ELR (cell line): ENCODE measurements at places on chromosomes 7 and 10.
A peak's percentile ranks its signal among the peaks of the same experiment; 100 is the strongest.

DNA sequence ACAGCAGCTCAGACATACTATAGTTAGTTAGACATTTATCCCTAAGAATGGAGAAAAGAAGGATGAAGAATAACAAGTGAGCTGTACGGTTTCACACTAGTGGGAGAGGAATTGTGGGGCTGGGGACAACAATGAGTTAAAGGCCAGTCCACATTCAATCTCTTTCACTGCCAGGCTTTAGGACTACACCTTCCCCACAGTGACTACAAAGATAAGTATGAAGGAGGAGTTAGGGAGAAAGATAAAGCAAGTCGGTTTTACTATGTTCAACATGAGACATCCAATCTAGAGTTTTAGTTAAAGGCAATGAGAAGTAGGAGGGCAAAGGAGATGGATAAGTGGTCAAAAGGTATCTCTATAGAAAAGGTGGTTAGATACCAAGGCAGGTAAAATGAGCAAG is 16.3 kb downstream of the ARHGAP12 start:
- DNase-seq, result peak; percentile 46

GRCh38 chr10:35336921-35337823 is 863 bp downstream of the CCNY start:
- DNase-seq, result peak; percentile 62

GRCh38 chr10:112817981-112818777 is 131.9 kb upstream of the TCF7L2 start:
- DNase-seq, result no peak

- DNase-seq, result peak; percentile 50
Observed at GRCh38 chr10:70381471-70382421, 679 bp downstream of the LRRC20 start.

DNA sequence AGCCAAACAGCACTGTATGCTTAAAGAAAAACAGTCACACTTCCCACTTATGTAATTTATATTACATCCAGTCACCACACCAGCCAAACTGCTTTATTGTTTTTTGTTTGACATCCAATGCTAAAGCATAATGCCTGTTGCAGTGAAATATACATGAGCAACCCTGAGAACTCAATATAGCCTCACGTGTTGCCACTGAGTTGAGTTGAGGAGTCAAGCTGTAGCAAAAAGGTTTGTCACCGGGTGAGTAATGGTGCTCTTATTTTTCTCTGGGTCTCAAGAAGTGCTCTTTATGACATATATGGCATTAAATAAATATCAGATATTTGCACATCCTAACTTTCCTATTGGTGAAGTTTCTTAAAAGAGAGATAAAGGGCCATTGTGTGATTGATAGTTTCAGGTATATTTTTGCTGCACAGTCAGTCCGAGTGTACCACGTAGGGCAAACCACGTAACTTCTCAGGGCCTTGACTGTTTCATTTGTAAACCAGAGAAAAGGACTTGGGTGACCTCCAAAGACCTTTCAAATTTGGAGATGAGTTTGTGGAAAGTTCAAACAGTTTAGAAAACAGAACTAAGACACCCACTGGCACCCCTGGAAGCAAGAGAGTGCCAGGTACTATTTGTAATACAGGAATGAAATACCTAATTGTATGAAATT is 168.5 kb downstream of the CFTR start:
- no peak for DNase-seq

GRCh38 chr10:60427709-60428386 is 38.2 kb upstream of the ANK3 start:
- peak; percentile 34 for DNase-seq

- no peak for DNase-seq
Observed at GRCh38 chr7:1752771-1753563, 82.9 kb downstream of the ELFN1 start.

GRCh38 chr7:110646804-110647203 is 444.1 kb upstream of the LRRN3 start:
- DNase-seq, result no peak

DNA sequence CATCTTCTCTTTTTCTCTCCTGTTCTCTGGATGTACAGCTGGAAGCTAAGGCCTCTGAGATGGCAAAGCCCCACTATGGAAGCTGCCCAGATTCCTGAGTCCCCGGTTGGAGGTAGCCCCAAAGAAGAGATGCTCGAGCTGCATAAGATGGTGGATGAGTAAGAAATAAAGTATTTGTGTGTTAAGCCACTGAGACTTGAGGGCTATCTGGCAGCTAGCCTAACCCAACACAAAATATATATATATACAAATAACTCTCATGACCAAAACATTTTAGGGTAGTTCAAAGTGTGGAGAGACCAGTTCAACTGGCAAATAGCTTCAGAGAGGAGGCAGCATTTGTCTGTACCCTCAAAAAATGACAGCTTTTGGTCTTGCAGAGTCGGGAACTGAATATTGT is 72.4 kb upstream of the PDE1C start:
- DNase-seq, result peak; percentile 75

DNA sequence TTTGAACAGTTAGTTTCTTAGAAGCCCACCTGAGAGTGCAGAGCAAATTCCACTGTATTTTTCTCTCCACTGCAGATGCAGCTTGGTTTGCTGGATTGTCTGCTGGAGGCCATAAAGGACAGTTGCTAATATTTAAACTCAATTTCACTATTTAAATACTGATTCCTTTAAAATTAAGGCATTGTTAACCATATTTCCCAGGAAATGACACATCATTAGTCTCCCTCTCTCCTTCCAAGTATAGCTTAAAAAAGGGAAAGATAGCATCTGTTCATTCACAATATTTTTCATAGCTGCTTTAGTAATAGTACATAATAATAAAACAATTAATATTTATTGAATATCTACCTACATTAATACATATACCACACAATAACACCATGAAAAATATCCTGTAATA is 252.9 kb downstream of the HGF start:
- DNase-seq, result peak; percentile 54

- peak; percentile 22 for DNase-seq
Observed at GRCh38 chr7:106613848-106614560, 47.0 kb downstream of the CCDC71L start.

GRCh38 chr7:12572941-12573575 is 2.5 kb downstream of the SCIN start:
- no peak for DNase-seq

DNA sequence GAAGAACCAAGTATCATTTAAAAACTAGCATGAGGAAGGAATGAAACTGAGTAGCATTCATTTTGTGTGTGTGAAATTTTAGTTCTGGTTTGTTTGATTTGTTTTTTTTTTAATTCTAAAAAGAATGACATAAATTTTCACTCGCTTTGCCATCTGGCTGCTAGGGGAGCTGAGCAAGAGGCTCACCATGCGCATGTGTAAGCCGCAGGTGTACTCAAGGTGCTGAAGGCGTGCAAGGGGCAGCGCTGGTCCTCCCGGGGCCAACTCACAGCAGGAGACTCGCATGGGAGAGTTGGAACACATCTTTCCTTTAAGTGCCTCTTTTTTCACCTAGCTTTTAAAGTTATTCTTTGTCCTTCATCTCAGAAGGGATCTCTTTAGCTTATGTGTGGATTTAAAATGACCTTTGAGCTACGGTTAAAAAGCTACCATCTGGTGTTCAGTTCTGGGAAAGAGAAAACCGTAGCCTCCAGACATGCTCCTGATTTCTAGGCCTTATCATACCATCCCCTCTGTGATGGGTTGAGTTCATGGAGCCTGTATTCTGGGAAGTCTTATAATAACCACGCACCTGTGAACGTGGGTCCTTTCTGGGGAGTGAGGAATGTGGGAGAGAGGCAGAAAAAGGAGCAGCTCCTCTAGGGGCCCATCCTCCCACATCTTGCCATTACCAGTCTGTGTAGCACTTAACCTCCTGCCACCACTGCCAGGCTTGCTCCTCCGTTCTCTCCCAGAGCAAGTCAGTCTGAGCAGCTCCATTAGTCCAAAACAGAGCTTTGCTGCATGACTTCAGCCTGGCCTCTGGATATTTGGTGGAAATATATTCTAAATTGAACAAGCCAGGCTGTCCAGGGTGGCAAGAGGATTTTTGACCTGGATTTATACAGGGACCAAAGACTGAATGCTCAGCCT is 61.9 kb downstream of the KLHDC10 start:
- no peak for DNase-seq

- DNase-seq, result no peak
Observed at GRCh38 chr7:70040970-70041766, 442.9 kb downstream of the AUTS2 start.

DNA sequence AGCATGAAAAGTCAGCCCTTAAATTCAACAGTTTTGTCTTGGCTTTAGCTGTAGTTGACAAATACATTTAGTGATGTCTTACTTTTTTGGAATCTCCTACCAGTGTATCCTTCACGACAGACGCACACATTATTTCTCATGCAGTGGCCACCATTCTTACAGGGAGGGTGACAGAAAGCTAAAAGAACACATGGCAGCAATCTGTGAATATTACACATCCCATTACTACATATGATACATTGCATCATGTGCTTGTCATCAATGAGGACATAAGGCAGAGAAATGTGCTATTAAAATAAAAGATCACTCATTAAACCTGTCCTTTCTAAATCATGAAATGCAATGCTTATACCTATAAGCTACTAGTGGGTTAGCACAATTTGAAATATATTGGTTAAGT is 66.6 kb downstream of the VWDE start:
- DNase-seq, result no peak

DNA sequence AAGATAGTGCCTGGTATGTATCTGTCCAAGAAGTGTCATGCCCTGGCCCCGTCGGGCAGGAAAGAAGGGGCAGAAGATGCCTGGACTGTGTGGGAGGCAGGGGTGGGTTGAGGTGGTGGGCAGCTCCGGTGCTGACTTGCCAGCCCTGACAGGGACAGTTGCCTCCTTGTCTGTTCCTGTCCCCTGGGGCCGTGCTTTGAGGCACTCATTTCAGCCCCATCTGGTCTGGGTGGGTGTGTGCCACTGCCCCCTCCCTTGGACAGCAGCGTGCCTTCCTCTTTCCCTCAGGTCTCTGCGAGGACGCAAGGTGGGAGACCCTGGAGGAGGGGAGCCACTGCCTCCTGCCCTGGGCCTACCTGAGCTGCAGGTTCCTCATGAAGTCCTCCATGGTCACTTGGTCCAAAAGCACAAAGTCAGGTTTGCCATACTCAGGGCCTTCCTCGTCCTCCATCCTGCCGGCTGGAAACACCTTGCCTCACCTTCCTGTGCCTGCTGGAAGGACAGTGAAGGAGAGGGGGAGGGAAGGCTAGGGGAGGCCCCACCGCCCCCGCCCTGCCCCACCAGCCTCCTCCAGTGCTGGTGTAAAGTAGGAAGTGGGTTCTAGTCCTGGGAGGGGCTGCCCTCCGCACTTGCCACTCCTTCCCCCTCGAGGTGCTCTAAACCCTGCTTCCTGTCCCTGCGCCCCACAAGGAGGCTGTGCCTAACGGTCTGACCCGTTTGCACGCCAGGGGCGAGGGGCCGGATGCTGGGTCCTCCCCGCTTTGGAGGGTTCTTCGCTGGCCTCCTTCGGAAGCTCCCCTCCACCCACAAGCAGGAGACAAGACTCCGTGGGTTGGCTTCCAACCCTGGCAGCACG is at the start of gene MYO1G:
MYO1G (minus strand) TSS at position 505 of the 856 bp plus-strand sequence; CDS start at position 451, 54 bp downstream.
- DNase-seq, result no peak

- no peak for DNase-seq
Observed at GRCh38 chr7:101554584-101555268, 74.4 kb downstream of the MYL10 start.

- DNase-seq, result peak; percentile 86
Observed at GRCh38 chr7:42253316-42253715, 16.3 kb upstream of the GLI3 start.

- no peak for DNase-seq
Observed at GRCh38 chr10:70728328-70728727, 56.0 kb downstream of the ADAMTS14 start.

- no peak for DNase-seq
Observed at GRCh38 chr10:100151723-100152300, 34.0 kb downstream of the ERLIN1 start.

- DNase-seq, result no peak
Observed at GRCh38 chr7:120307991-120308545, 35.1 kb downstream of the KCND2 start.

- DNase-seq, result no peak
Observed at GRCh38 chr10:36597756-36598320, 527.6 kb upstream of the ANKRD30A start.

DNA sequence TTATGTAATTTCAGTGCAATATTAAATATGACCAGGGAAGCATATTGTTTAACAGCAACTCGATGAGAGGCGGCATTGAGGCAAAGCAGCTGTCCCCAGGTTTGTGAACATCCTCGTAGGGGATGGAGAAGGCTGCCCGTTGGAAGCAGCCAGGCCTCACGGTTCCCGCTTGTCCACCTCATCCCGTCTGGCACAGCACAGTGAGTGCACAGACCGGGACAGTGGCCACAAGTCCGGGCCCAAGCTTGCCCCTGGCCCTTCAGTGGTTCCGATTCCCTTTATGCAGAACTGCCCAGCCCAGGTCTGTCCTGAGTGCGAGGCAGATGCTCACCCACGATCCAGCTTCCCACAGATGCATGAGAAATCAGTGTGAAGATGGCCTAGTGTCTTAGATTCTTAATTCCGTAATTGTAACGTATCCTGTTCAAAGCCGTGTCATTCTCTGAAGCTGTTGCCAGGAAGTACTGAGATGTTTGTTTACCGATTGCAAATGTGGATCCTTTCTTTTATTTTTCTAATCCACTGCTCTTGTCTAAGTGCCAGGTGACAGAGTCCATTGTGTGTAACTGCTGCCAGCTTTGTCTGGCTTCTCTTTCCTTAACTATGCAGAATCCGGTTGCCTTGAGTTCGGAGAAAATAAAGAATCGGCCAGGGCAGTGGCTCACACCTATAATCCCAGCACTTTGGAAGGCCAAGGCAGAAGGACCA is 35.5 kb downstream of the PFKP start:
- no peak for DNase-seq

GRCh38 chr7:12553416-12553815 is 17.1 kb upstream of the SCIN start:
- no peak for DNase-seq

DNA sequence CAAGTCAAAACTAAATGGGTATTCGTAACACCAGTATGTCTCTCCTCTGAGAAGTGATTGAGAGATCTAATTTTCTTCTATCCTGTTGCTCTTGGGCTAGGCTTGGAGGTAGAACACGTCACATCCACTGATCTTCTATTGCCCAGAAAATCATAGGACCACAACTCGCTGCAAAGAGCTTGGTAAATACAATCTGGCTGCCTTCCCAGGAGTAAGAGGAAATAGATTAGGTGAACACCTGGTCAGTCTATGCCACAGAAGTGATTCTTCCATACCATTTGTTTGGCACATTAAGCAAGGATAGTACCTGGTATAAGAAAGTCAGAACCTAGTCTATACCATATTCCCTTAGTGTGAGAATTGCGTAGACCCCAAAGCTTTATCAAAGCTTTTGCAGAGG is 129.3 kb upstream of the PHYHIPL start:
- no peak for DNase-seq

GRCh38 chr7:22860784-22861482 is 38.3 kb upstream of the TOMM7 start:
- peak; percentile 70 for DNase-seq
